Fibroblast of skin of abdomen (primary cell): ENCODE measurements at places on chromosomes 1 and 21.

GRCh38 chr1:211066781-211067384 is 67.1 kb downstream of the KCNH1 start:
- DNase-seq = no peak

DNA sequence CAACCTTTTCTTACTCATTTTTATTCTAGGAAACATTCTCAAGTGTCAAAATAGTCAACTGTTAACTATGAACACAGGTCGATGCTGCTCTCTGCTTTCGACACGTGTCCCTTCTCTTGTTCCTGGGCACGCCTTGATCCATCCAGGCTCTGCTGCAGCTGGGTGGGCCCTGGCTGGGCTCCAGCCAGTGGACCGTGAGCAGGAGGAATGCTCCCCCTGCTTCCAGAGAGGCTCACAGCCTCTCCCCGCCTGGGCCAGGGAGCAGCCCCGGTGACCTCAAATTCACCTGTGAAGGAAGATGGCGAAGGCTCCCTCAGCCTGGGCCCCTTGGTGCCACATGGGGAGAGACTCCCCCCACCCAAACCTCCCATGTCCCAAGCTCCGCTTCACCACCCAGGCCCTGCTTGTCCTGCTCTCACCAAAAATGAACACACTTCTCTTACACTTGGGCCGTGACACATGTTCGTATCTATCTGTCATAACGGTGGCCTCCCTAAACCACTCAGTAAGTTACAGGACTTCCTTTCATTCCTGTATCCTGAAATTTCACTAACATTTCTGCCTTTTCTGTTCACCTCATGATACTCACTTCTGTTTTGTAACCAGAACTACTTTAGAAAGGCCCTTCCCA is 24.6 kb upstream of the ADARB1 start:
- no peak for DNase-seq

GRCh38 chr1:218380125-218380977 is 35.2 kb downstream of the TGFB2 start:
- DNase-seq = peak; percentile 91

DNA sequence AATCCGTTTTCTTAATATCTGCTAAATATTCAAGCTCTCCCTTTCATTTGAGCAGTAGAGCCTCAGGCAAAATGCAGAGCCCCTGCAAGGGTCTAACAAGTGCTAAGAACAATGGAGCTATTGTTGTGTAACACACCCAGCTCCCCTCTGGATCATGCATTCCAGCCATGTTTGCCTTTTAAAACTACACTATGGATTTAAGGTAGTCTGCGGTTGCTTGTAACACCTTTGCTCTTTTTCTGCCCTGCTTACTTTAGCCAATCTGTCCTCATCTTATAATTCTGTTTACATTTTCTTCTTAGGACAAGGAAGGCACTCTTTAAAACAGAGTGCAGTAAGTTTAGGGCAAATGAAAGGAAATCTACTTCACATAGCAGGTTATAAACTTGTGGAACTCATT is 60.0 kb upstream of the C1orf105 start:
- no peak for DNase-seq

GRCh38 chr1:33874636-33875035 is 10.8 kb downstream of the HMGB4 start:
- no peak for DNase-seq

GRCh38 chr1:44302541-44302940 is 52.5 kb downstream of the ERI3 start:
- DNase-seq = no peak

GRCh38 chr21:44399151-44399954 is 45.9 kb downstream of the TRPM2 start:
- no peak for DNase-seq

GRCh38 chr1:157566484-157567300 is 14.4 kb upstream of the FCRL5 start:
- no peak for DNase-seq

DNA sequence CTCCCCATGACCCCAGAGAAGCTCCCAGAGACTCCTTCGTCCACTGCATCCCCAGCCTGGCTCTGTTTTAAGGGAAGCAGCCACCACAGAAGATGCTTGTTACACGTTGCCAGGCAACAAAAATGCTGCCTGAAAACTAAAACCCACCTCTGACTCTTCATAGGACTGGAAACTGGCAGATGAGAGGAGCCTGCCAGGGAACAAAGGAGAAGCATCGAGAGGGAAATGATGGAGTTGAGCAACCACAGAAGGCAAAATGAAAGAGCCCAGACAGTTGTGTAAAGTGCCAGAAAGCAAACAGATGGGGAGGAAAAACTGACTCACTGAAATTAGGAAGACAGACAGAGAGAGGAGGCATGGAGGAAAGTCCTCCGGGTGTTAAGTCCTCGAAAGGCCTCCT is 118.4 kb downstream of the KCNN3 start:
- DNase-seq = no peak

DNA sequence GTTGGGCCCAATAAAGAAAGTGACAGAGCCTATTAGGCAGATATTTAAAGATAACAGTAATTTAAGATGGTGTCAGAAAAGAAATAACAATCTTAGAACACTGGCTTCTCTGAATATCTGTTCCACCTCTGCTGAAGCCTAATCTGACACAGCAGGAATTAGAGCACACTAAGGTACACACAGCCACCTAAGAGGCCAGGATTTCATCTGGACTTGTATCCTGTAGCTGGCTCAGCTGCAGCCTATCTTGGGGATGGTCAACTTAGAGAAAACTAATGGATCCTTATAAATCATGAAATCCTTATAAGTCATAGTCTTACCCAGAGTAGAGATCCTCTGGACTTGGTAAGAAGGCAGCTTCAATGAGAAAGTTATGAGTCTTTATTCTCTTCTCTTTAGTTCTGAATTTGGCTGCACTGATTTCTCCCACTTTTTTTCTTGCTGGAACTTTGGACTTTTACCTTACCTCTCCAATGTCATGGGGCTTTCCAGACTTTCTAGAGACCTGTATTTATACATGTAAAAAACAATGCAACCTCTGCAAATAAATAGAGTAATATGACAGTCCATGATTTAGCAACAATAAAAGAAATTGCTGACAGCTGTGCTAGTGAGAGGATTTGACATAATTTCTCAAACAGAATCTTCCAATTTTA is at the start of gene GBP7:
GBP7 (minus strand) TSS at position 403 of the 656 bp plus-strand sequence. CDS start 4,068 bp downstream, outside the sequence.
- DNase-seq = no peak

DNA sequence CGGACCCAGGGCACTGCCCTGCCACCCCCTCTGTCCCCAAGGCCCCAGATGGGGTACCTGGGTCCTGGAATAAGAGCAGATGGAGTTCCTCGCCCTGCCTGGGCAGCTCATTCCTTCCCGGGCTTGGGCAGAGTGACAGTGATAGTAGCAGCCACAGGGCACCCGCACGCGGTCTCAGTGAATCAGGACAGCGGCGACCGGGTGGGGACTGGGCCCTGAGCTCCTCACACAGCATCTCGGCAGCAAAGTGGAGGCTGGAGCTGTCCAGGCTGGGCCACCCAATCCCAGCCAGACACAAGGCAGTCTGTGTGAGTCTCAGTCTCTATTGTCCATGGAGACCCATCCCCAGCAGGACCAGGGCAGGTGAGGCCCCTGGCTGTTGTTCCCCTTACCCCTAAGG is 37.4 kb upstream of the CCDC27 start:
- no peak for DNase-seq

- DNase-seq = peak; percentile 39
These were observed 19.0 kb upstream of the L1TD1 start for GRCh38 chr1:62175568-62176179.

GRCh38 chr1:196209265-196209664 is 399.0 kb downstream of the KCNT2 start:
- DNase-seq = peak; percentile 1
